ENCODE measurements at places on chromosomes 5 and 9.

DNA sequence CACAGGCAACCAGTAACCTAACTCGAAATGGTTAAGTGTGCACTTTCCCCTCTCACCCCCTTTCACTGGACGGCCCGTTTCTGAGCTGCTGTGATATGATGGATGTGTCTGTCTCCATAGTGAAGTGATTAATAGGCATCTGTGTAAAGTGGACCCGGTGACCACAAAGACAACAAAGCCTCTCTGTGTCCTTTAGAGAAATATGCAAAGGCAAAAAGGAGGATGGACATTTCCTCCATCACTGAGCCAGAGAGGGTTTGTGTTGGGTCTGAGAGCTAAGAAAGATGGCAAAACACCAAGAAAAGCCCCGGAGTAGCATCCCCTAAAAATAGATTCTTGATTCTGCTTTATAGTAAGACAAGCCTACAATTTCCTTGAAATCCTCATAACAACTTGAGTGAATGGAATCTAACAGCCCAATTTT lies 120.6 kb downstream of the SEMA6A start:
- DNase-seq: no peak

DNA sequence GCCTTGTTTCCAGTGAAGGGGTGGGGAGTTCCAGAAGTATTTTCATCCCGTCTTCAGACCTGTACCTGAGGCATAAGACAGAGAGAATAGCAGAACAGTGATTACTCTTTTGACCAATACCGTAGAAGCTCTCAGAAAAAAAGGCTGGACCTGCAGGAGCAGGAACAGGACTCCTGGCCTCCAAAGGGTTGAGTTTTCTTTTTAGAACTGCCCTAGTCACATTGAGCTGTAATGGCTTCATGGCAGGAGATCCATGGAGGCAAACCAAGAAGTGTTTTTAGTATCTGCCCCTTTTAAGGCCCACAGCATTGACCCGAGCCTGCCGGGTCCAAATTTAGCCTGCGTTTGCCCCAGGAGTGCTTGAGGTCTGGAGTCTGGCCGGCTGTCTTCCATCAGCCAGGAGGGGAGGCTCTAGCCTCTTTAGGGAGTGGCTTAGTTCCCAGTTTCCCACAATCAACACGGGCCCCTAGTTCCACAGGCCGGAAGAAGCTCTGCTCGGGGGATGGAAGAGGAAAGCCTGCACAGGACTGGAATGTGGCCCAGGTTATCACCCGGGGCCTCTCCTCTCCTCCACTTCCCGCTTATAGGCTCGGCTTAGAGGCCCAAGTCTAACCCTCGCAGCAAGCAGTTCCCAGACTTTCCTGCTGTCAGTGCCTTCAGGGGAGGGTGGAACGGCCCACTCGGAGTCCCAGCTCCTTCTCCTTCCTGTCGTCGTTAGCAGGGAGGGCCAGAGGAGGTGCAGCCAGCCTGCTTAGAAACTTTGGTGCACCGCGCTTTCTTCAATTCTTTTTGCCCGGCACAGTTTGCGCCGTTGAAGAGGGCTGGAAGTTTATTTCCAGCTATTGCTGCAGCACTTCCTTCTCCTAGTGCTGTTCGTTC lies 80.7 kb downstream of the C9orf152 start:
- no peak for DNase-seq

DNA sequence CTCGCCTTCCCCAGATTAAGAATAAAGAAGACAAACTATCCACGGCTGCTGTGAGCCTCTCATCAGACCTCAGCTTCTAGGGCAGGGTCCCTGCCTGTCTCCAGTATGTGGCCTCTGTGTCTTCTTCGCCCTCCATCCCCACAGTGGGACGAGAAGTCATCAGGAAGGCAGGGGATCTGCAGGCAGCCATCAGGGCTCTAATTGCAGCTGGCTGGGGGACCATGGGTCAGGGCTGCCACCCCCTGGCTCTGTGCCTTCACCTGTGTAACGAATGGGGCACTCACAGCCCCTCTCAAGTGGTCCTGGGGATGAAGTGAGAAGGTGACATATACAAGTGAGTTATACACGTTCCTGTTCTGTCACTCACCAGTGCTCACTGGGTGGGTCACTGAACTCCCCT lies 139.8 kb downstream of the KCNIP1 start:
- DNase-seq: no peak

DNA sequence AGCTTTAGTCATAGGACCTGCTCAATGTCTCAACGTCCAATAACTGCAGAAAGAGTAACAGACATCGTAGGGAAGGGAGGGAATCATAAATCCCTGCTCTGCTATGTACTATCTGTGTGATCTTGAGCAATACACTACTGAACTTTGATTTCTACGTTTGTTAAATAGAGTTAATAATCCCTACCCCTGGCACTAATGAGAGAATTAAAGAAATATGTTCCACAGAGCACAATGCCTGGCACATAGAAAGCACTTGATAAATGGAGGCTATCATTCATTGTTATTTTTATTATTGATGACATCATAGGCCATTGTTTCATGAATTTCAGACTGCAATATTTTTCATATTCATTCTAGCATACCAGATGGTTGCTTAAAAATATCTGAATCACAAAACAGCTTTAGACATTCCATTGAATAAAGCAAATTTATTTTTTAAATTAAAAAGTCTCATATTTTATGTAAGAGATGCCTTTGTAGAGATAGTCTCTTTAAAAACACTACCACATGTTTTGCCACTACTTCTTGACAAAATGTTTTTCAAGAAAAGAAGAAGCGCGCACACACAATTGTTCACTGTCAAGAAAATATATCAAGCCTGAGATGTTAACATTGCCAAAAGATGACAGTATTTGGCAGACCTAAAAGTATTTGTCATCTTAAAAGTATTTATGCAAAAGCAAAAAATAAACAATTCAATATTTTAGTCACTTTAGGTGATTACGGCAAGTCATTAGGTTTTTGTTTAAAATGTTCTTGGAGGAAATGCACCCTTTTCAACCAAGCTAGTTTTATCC lies 108.5 kb downstream of the EBF1 start:
- no peak for DNase-seq

GRCh38 chr5:53249529-53250200 lies 140.1 kb upstream of the MOCS2 start:
- no peak for DNase-seq

GRCh38 chr5:19229179-19229835 lies 758.7 kb downstream of the CDH18 start:
- DNase-seq: no peak

DNA sequence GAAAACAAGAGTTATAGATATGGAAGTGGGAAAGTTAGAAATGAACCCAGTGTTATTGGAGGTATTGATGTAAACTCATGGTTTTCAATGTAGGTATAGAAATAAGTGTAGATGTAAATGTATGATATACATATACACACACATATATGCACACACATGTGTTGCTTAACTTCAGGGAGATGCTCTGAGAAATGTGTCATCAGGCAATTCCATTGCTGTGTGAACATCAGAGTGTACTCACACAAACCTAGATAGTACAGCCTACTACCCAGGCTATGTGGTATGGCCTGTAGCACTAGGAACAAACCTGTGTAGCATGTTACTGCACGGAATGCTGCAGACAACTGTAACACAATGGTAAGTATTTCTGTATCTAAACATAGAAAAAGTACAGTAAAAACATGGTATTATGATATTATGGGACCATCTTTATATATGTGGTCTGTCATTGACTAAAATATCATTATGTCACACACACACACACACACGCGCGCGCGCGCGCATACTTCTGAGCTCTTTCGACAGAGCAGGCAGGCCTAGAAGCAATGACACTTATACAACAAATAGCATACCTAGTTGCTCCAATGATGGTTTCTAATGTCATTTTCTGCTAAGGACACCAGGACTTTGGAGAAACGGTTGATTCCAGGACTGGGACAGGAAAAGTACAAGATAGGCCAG lies 86.6 kb downstream of the MACROH2A1 start:
- no peak for DNase-seq

DNA sequence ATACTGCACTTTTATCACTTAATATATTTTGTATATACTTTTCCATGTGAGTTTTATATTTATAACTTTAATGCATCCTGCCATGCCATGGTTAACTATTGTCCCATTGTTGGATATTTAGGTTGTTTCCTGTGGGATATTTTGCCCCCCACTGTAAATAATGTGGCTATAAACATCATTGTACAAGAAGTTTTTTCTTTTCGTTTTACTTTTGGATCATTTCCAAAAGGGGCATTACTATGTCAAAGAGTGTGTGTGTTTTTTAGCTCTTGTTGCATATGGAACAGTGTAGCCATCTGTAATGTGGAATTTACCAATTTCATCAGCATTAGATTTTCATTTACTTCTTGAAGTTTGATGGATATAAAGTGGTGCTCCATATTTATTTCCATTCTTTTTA lies 13.3 kb downstream of the ITGA2 start:
- no peak for DNase-seq

DNA sequence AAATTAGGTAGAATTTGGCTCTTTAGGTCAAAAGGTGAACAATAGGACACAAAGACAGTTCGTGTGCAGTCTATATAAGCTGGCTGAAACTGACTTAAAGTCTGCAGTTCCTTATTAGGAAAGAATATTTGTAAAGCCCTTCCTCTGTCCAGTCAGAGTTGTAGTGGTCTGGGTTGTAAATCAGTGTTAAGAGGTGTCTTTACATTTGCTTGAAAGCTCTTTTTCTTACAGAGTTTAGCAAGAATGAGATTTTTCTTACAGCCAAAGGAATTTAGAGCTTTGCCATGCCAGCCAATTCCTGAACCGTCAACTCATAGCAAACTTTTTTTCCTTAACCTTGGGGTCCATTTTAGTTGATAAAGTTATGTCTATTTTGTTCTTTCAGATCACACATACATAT lies 786.1 kb upstream of the CTNND2 start:
- no peak for DNase-seq

- no peak for DNase-seq
Measured at GRCh38 chr5:135135530-135136226, 101.7 kb upstream of the PITX1 start.

DNA sequence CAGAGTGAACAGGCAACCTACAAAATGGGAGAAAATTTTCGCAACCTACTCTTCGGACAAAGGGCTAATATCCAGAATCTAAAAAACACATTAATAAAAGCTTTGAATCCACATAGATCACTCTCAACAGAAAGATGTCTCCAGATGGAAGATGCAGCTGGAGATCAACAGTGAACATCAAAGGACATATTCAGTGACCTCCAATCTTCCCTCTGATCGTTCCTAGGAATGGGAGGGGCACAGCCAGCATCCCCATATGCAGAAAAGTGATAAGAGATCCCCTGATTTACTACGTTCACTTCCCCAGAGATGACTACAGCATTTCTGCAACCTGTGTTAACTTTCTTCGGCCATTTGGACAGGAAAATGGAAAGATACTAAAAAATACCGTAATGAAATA lies 21.2 kb downstream of the OXCT1 start:
- no peak for DNase-seq

DNA sequence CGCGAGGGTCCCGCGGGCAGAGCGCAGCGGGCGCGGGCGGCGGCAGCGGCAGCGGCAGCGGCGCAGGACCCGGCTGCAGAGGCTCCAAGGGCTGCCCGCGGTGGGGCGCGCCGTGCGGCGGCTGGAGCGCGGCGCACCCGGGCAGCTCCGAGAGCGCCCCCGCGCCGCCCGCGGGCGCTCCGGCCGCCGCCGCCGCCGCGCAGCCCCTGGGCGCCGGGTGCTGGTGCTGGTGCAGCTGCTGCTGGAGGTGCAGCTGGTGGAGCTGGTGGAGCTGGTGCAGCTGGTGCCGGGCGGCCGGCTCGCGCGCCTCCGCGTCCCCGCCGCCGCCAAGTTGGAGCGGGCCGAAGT lies 644 bp downstream of the IER5L start:
- DNase-seq: no peak

GRCh38 chr5:83474991-83475390 lies 3.4 kb downstream of the VCAN start:
- no peak for DNase-seq

- no peak for DNase-seq
Measured at GRCh38 chr5:56561-57290, 35.2 kb upstream of the PLEKHG4B start.

GRCh38 chr5:170313816-170314215 lies 16.2 kb upstream of the LCP2 start:
- DNase-seq: no peak

- no peak for DNase-seq
Measured at GRCh38 chr5:95969651-95970358, 8.2 kb upstream of the ELL2 start.

GRCh38 chr5:168260353-168261226 lies 30.9 kb upstream of the WWC1 start:
- no peak for DNase-seq

DNA sequence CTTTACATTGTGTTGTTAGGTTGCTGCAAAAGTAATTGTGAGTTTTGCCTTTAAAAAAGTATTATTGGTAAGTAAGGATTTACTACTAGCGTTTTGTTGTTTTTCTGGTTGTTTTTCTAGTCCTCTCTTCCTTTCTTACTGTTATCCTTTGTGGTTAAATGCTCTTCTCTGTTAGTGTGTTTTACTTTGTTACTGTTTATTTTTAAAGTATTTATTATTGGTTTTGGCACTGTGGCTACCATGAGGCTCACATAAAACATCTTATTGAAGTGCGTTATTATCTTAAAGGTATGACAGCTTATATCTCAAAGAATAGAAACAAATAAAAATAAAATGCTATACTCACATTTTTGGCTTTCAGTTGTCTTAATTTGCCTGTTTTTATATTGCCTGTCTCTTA lies 17.6 kb downstream of the DMXL1 start:
- DNase-seq: no peak

- DNase-seq: no peak
Measured at GRCh38 chr5:11863911-11864310, 40.3 kb downstream of the CTNND2 start.
